Inflammatory macrophage treated with lipopolysaccharide for 1 hour (primary cell): ENCODE measurements at places on chromosomes 2 and 18.

DNA sequence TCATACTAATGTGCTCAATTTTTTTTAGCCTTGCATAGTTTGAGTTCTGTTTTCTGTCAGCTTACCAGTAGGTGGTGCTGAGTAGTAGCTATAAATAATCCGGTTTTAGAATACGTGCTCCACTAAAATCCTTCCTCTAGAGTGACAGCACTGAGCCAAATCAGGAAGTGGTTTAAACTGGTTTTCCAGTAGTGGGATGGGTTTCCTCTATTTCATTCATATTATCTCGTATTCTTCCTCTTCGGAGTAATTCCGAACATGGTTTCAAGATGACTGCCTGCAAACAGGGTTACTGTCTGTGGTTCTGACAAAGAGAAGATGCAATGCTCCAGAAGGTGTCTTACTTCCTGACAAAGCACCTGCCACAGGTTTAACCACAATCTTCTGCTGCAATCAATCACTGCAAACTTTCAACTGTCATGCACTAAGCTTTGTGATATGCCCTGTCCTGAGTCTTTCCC is 496.9 kb upstream of the VRK2 start:
- peak; percentile 67 for DNase-seq

- peak; percentile 0 for DNase-seq
Measured at GRCh38 chr2:14634489-14635390, 2.2 kb downstream of the LRATD1 start.

GRCh38 chr2:229725716-229726574 is 11.6 kb upstream of the DNER start:
- no peak for DNase-seq

DNA sequence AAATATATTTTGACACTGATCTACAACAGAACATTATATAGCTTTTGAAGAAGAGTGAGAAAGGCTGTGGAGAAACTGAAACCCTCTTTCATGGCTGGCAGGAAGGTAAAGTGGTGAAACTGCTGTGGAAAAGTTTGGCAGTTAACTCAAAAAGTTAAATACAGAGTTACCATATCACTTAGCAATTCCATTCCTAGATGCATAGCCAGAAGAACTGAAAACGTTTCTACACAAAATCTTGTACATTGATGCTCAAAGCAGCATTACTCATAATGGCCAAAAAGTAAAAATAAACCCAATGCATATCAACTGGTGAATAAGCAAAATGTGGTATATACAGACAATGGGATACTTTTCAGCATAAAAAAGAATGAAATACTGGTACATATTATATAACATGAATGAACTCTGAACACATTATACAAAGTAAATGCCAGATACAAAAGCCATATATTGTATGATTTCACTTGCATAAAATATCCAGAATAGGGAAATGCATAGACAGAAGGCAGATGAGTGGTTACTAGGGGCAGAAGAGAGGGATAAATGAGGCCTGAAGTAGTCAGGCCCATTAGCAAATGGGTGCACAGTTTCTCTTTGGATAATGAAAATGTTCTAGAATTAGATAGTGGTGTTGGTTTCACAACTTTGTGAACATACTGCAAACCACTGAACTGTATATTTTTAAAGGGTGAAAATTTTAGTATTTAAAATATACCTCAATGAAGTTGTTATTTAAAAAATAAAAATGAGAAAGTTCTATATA is 114.3 kb downstream of the DYM start:
- no peak for DNase-seq

DNA sequence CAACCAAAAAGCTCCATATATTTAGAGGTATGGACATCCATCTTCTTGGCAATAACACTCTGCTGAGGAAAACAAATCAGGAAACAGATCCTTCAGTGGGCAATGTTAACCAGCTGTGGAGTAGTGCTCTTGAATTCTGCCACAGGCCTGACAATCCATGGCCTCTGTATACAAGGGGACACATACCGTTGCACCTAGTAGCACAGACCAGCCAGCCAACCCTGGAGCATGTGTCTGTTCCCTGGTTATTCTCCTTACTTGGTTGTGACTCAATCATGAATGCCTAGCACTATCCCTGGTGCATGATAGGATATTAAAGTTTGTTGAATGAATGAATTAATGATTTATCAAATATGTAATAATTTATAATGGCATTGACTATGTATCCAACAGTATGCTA is 261.4 kb upstream of the MGAT5 start:
- no peak for DNase-seq

GRCh38 chr2:235911633-235912233 is 256.5 kb downstream of the GBX2 start:
- DNase-seq, result no peak

GRCh38 chr18:60117321-60117720 is 217.5 kb downstream of the PMAIP1 start:
- no peak for DNase-seq

GRCh38 chr2:219422952-219423534 is 4.9 kb downstream of the DES start:
- no peak for DNase-seq

DNA sequence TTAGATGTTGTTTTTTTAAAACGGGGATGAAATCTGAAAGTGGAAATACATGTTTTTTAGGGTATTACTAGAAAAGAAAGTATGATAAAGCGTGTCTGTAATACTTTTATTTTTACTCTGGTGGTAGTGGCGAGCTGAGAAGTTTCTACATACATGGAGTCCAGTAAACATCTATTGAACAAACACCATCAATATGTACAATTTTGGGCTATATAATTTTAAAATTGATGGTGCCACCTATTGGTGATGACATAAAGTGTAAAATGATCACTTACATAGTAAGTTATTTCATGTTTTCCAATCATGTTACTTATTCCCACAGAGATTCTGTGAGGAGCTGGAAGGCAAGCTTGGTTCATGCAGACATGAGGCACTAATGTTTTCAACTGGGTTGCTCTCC is 31.5 kb upstream of the NFE2L2 start:
- DNase-seq, result peak; percentile 23

DNA sequence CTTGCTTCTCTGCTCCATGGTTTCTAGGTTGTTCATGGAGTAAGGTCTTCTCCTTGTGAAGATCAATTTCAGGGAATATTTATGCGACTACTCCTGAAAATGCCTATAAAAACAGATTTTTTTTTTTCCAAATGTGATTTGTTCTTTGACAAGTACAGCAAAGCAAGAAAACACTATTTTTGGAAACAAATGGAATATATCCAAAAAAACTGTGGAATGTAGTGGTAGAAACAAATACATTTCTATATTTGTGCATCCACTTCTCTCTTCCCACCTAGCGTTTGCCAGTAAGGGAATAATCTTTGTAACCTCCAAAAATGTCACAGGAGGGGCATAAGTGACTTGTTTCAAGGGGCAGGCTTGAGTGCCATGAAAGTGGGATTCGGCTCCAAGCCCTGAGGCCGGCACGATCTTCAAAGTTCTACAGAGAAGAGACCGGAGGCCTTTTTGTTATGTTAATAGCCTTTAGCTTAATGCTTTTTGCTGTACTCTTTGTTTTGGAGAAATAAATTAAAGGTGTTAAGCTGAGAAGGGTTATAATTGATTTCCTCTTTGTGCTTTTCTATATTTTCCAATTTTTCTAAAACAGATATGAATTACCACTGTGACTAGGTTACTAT is 200.6 kb downstream of the NRP2 start:
- DNase-seq, result no peak

GRCh38 chr2:8548065-8548618 is 133.7 kb upstream of the ID2 start:
- no peak for DNase-seq

GRCh38 chr18:37564711-37565100 is 892 bp downstream of the CELF4 start:
- DNase-seq, result no peak

DNA sequence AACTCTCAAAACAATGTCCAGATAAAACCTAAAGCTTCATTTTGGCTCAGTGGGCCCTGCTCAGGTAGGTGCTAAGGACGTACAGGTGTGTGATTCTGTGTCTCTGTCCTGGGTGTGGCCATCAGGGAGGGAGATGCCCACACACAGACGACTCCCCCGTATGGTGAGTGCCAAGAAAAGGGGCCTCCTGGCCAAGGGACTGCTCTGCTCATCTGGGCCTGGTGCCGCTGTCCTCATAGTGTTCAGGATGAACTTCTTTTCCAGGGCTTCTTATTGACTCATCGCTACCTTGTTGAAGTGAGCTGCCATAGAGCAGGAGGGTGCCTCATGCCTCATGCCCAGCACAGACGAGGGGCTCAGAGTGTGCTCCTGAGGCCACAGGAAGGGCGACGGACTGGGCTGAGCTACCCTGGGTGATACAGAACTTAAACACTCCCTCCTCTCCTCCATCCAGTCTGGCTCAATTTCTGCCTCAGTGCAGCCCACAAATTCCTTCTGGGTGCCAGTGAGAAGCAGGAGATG is 57.8 kb downstream of the ITGB1BP1 start:
- no peak for DNase-seq

DNA sequence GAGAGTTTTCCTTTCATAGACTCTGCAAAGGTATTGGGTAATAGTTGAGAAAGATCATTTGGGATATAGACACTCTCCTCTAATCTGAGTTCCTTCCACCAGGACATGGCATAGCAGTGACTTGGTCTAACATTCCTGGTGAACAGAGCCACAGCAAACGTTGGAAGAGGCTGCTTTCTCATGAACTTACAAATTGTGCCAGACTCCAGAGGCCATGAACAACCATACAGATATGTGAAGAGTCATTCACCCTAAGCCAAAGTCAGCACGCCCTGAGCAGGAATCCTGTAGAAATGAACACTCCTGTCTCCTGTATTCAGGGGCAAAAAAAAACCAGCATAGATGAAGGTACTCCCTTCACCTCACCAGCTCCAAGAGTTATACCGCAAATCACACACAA is 152.8 kb downstream of the TMEM18 start:
- DNase-seq, result no peak

- DNase-seq, result no peak
Measured at GRCh38 chr18:69898241-69898861, 49.3 kb downstream of the CD226 start.

GRCh38 chr2:100380681-100381080 is 36.8 kb downstream of the CHST10 start:
- no peak for DNase-seq

GRCh38 chr2:47007223-47007825 is 91.7 kb upstream of the MCFD2 start:
- DNase-seq, result no peak

- DNase-seq, result no peak
Measured at GRCh38 chr2:240369801-240370585, 65.5 kb upstream of the GPC1 start.

GRCh38 chr18:10792181-10792580 is 266.4 kb downstream of the NAPG start:
- DNase-seq, result peak; percentile 87

- DNase-seq, result no peak
Measured at GRCh38 chr2:44061876-44062275, 66.1 kb upstream of the LRPPRC start.
